HL-60 (cell line): ENCODE measurements at places on chromosomes 3 and 15.

GRCh38 chr3:4974154-4974553, 5.1 kb upstream of the BHLHE40 start:
- no peak for DNase-seq

DNA sequence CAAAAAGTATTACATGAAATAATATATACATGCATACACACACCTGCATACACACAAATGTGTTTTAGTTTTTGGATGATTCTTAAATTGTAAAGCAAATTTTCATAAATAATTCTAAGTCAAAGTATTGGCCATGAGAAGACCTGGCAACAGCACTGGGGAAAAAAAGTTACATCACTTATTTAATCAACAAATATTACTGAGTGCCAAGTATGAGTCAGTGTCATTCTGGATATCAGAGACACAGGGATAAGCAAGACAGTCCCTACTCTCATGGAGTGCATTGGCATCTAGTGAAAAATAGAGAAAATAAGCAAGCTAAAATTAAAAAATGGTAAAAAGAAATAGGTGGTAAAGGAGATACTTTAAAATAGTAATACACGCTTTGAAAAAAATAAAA, 29.4 kb upstream of the GUCA1C start:
- DNase-seq: no peak

DNA sequence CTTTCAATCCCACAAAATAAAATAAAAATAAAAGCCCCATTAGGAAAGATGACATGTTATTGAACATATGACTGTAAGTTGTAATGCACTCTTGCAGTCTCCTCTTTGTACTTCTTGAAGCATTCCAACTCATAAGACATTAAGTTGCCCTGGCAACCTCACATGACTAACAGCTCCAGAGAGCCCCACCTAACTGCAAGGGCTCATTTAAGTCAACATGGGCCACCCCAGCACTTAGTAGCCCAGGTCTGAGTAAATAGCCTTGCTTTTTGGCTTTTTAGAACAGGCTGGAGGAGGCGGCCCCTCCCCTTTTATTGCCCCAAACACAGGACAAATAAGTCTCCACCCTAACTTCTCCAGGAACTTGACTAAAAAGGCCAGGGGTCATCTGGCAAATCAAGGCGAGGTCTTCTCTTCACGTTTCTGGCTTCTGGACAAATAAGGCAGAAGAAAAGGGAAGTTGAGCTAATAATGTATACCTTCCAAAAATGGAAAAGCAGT, 135.1 kb downstream of the TMCO5A start:
- no peak for DNase-seq

- DNase-seq: no peak
Measured at GRCh38 chr3:55891106-55891505, 404.0 kb upstream of the WNT5A start.

- DNase-seq: no peak
Measured at GRCh38 chr3:120625159-120625586, 29.0 kb downstream of the NDUFB4 start.

DNA sequence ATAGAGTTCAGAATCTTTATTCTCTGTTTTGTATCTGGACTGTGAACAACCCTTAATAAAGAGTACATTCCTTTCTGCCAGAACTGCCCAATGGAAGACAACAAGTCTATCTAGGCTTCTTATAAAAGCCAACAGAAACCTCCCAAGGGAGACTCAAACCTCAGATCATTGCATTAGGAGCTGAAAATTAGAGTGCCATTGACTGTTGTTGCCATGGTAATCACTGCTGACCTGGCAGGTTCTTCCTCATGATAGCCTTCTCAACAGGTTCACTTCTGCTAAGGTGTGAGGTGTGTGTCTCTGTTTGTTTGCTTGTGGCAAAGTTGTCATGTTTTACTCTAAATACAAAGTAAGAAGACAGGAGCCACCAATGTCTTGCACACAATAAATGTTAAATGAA, 79.2 kb downstream of the TMEM108 start:
- DNase-seq: no peak

DNA sequence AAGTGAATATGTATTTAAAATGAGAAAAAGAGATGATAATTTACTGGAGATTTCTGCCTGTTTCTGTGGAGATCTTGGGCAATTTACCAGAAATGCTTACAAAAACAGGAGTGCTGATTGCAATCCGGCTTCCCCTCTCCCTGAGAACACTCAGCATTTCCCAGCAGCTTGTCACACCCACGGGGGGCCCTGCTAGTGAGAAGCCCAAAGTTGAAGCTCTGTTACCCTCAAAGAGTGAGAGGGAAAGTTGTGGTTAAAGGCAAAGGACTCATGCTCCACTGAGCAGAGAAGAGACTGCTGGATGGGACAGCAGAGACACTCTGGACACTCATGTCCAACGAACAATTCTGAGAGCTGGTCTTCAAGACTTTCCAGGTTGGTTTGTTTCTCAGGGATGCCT, 2.9 kb downstream of the MCTP2 start:
- DNase-seq: no peak

DNA sequence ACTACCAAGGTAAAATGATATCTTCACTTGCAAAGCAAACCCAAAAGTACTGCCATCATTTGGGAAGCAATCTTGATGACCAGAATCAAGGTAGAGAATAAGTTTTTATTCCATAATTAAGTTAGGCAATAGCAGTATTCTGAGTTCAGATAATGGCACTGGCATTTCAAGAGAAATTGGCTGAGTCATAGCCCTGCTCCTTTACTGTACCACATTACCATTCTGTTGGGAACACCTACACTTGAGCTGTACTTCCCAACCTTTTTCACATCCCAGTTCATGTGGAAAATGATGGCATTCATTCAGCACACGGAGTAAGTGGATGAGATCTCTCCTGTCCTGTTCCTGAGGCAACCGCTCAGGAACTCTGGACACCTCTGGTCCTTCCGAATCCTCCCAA, 311.6 kb upstream of the TPRG1 start:
- DNase-seq: no peak

GRCh38 chr3:60839246-60839645, 412.0 kb downstream of the FHIT start:
- DNase-seq: no peak
